ENCODE measurements at places on chromosomes 16 and 17.

- no peak for DNase-seq
Measured at GRCh38 chr17:48605991-48606891, 1.5 kb upstream of the HOXB6 start.

DNA sequence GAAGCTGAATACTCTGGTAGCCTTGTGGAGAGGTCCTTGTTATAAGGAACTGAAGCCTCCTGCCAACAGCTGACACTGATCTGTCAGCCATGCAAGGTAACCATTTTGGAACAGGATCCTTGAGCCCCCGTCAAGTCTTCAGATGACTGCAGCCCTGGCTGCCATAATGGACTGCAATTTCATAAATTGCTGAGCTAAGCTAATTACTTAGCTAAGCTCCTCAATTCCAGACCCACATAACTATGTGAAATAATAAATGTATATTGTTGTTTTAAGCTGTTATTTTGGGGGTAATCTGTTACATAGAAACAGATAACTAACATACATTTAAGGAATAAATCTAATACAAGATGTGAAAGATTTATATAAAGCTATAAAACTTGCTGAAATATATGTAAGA lies 16.6 kb downstream of the ADAT1 start:
- no peak for DNase-seq

DNA sequence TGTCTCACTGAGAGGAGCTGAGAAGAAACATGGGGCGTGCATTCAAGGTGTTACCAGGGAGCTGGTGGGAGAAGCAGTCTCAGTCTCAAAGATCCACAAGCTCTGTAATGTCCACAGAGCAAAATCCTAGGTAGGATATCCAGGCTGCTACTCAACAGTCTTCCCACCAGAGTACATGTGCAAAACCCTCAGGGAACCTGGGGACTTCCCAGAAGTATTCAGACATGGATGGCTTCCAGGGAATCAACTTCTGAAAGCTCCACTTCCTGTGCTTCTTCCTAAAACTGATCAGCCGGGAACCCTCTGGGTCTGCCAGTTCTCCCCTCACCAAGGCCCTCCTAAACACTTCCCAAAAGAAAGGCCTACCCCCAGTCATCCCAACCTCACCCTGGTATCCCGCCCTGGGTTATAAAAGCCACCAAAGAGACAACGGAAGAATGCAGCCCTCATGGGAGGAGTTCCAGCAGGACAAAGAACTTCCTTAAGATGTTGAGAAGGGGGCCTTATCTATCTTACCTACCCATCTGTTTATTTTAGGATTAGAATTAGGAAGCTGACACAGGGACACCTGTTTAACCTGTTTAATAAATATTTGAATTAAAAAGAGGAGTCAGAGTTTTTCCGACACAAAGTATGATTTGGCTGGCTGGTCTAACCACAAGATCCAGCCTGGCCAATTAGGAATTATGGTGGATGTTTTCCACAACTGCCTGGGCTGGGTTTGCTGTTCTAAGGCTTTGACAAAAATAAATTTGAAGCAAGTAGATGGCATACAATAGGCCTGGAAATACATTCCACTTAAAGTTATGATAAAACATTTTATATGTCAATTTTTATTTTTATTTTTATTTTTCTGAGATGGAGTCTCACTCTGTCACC lies 37.0 kb downstream of the CUEDC1 start:
- DNase-seq = no peak

GRCh38 chr17:75664099-75664549 lies 2.8 kb downstream of the RECQL5 start:
- DNase-seq = no peak

DNA sequence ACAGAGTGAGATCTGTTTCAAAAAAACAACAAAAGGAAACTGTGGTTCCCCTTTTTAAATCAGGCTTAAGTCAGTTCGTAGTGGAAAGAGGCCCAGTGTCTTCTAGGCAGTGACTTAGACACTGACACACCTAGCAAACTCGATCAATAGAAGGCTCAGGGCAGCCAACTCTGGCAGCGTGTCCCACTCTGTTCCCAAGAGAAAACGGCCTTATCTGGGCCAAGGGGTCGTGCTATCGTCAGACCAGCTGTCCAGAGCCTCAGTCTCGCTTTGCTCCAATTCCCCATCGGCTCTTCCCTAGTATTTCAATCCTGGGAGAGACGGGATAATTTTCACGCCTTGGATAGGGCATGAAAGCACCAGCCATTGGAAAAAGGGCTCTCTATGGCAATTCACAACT lies 72.9 kb downstream of the SLC5A11 start:
- DNase-seq = no peak

- DNase-seq = peak; percentile 30
Measured at GRCh38 chr16:70685938-70686375, at the start of gene MTSS2. Gene MTSS2, minus strand, starts transcription at chr16:70686053. Its CDS starts 262 bp downstream, at chr16:70685791.

GRCh38 chr17:11170881-11171280 lies 70.1 kb upstream of the SHISA6 start:
- DNase-seq = no peak

GRCh38 chr17:2950846-2951245 lies 112.6 kb downstream of the OR1D5 start:
- DNase-seq = no peak

DNA sequence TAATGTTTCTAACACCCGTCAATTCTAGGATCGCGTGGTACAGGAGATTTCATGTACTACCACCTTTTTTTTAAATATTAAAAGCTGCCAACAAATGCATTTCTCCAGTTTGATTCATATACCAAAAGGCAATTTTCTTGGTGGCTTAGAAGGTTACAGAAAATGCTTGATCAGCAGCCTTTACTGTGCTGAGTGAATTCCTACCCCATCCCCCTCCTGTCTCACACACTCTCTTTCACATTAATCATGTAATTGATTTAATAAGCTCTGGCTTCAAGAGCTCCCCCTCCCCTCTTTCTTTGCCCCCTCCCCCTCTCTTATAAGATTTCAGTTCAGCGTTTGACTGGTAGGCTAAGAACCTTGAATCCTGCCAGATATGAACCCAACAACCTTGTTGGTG lies 110.5 kb downstream of the RBFOX1 start:
- no peak for DNase-seq

DNA sequence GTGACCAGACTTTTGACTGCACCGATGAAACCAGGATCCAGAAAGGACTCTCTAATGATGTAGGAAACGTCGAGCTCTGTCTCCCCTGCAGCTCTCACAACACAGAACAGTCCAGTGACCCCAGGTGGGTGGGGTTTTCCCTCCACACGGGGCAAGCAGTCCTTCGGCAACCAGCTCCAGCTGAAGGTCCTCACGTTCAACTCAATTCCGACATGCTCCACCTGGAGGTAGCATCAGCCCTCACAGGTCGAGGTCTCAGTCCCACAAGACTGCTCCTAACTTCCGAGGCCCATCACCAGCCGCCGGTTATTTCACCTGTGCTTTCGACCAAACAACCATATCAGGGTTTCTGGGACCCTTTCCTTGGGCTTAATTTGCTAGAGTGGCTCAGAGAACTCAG lies 28.2 kb downstream of the ITGAE start:
- DNase-seq = no peak

- no peak for DNase-seq
Measured at GRCh38 chr16:20263138-20263855, 64.0 kb downstream of the GP2 start.

GRCh38 chr17:73541111-73541510 lies 103.1 kb downstream of the SDK2 start:
- no peak for DNase-seq

DNA sequence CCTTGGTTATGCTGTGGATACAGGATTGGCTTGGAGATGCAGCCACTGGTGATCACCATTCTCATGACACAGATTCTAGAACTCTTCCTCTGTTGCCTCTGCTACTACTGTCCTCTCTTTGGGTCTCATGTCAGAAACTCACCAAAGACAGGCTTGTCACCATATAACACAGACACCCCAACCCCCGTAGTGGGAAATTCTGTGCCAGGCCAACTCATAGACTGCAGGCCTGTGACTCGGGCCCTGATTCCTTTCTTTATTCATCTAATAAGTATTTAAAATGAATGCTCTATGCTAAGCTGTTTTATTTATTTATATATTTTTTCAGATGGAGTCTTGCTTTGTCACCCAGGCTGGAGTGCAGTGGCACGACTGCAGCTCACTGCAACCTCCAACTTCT lies 9.5 kb downstream of the CYB5D2 start:
- DNase-seq = no peak

DNA sequence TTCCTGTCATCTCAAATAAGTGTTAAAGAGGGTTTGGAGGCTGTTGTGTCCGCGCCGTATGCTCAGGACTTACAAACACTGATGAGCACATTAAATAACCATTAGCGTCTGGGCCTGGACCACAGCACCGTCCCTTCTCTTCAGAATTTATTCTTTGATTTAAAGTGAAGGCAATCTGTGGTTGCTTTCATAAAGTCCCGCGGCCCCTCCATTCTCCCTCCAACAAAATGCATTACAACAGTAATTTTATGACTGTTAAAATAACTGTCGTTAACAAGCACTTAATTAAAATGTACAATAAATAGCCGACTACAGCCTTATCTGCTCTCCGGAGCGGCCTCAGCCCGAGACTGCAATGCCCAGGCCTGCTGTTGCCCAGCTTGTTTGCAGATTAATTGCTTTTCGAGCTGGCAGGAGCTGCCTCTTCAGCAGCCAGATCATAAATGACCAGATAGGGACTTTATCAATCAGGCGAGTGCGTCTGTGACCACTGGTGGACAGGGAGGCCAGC lies 30.6 kb upstream of the IRX3 start:
- no peak for DNase-seq

GRCh38 chr16:69725480-69726312 lies 664 bp downstream of the NQO1 start:
- DNase-seq = no peak

- no peak for DNase-seq
Measured at GRCh38 chr16:49775018-49775417, 80.9 kb downstream of the ZNF423 start.

DNA sequence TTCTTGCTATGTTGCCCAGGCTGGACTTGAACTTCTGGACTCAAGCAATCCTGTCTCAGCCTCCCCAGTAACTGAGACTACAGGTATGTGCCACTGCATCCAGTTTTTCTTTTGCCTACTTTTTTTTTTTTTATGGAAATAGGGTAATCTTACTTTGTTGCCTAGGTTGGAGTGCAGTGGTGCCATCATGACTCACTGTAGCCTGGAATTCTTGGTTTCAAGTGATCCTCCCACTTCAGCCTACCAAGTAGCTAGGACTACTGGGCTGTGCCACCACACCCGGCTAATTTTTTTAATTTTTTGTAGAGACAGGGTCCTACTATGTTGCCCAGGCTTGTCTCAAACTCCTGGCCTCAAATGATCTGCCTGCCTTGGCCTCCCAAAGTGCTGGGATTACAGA lies 10.0 kb downstream of the LRRC36 start:
- DNase-seq = no peak

DNA sequence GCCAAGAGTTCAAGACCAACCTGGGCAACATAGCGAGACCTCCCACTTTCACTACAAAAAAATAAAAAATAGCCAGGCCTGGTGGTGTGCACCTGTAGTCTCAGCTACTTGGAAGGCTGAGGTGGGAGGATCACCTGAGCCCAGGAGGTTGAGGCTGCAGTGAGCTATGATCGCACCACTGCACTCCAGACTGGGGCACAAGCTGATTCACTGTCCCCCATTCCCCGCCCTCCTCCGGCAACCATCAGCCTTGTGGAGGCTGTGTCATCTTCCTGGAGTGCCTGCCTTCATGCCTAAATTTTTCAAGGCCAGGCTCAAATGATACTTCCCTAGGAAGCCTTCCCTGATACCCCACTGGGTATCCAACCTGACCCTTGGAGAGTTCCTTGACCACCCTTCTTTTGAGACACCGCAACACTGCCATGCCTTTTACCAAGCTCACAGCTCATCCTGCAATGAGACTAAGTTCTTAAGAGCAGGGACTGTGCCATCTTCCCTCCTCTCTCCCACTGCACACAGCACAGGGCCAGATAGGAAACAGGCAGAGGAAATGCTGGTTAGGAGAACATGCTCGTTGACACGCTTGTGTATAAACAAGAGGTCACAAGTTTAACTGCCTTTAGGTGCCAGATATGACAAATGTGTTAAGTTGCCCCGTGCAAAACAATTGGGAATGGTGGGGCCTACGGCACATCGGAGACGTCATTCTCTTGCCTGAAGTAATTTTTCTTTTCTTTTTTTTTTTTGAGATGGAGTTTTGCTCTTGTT lies 3.9 kb upstream of the SRCAP start:
- no peak for DNase-seq

DNA sequence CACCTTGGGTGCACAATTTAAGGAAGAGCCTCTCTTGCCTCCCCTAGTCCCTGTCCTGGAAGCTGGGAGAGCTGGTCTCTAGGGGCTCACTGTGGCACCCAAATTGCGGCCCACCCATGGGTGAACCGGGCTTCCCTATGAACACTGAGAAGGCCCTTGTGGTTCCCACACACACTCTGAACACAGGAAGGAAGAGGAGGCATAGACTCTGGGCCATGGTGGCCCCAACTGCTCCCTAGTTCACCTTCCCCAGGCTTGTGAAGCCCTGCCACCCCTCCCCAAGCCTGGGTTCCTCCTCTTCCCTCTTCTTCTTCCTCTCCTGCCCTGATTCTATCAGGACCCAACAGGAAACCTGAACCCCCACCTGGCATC lies 10.5 kb downstream of the SREBF1 start:
- no peak for DNase-seq

DNA sequence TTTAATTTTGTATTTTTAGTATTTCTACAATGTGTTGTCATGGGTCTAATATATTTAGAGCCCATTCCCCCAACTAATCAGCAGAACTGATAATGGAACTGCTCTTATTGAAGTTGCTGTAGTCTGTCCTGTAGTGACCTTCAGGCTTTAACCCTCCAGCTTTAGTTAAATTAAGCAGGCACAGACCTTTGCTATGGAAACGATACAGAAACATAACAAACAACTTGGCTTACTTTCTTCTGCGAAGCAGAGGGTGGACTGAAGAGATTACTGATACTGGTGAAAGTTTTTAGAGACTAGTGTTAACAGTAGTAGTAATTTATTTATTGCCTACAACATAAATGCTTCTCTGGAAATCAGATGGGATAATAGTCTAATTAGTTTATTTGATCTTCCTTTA lies 61.4 kb downstream of the NFATC3 start:
- DNase-seq = no peak

GRCh38 chr17:58330538-58330996 lies 2.0 kb upstream of the TSPOAP1 start:
- no peak for DNase-seq

DNA sequence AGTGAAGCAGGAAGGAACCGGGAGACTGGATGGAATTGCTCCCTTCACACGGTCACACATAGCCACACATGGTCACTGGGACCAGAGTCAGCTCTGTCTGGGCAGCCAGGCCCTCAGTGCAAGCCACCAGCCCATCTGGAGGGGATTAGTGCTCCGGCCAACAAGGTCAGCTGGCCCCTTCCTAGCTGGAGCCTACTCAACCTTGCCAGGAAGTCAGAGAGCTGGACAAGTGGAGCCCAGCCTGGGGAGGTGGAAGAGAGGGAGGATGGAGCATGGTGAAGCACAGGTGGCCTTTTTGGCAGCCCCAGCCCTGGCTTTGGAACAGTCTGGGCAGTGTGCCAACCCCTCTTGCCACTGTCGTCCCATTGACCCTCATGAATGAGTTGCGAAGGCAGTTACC lies 3.7 kb upstream of the CACNA1G start:
- no peak for DNase-seq

GRCh38 chr16:9079430-9079812 lies 12.0 kb upstream of the HAPSTR1 start:
- no peak for DNase-seq

All from stimulated activated CD8-positive, alpha-beta memory T cell treated with anti-CD3 and anti-CD28 coated beads, Interleukin-4, amount 100 ng/mL, for 24 hours (primary cell).